ENCODE measurements at places on chromosomes 2 and 18.

DNA sequence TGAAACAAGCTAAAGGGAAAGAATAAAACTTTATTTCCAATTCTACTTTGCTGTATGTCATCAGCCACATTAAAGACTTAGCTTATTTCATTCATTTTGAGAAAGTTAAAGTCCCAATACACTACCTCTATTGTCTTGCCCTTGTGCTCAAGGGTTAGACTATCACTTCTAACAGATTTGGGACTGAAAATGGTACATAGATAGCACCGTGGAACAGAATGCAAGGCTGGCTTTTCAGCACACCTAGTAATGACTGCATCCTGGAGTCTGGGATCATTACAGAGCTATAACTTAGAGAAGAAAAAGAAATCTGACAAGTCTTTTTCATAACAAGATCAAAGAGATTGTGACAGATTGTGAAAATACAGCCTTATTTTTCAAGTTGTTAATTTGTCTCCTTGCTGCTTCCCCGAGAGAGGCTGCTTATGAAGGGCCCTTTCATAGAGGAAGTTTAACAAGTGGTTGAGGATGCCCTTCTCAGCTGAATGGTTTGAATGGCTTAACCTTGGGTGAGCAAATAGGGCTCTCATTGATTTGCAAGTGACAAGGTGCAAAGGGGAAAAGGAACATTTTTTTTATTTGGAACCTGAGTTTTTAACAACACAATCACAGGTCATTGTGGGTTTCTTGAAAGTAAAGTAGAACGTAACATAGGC, 371.8 kb downstream of the EPHA4 start:
- no peak for DNase-seq

GRCh38 chr2:222318026-222318711, 19.4 kb upstream of the PAX3 start:
- peak; percentile 55 for DNase-seq

- no peak for DNase-seq
These were observed 67.8 kb downstream of the SRBD1 start for GRCh38 chr2:45543257-45543656.

GRCh38 chr2:150127995-150128394, 359.5 kb downstream of the RND3 start:
- no peak for DNase-seq

DNA sequence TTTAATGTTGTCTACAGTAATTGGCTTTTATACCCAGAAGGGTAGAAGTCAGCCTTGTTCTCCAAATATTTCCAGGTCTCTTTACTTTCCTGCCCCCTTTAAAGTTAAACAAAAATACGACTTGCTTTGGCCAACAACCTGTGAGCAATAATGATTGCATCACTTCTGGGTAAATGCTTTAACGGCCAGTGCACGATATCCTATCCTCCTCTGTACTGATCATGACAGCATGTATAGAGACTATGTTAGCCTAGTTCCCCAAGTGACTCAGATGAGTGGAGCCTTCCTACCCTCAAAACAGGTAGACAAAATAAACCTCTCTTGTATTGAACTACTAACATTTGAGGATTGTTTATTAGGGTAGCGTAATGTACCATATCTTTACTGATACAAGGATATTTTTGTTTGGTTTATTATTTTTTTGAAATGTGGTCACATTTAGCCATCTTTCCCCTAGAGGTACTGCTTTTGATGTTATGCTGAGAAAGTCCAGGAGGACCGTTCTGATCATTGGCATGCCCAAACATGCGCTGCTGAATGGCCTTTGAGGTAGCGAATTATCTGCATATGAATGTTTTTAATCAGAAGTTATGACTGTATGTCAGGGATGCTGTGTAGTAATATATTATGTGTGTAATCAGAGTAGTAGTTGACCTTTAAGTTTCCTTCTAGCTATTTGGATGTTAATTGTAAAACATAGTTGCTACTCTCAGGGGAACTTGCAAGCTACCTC, 262.6 kb upstream of the DCC start:
- DNase-seq: no peak

- DNase-seq: no peak
These were observed 38.0 kb downstream of the EMILIN2 start for GRCh38 chr18:2884706-2885285.

- DNase-seq: no peak
These were observed 40.8 kb upstream of the PTMA start for GRCh38 chr2:231667496-231667895.

DNA sequence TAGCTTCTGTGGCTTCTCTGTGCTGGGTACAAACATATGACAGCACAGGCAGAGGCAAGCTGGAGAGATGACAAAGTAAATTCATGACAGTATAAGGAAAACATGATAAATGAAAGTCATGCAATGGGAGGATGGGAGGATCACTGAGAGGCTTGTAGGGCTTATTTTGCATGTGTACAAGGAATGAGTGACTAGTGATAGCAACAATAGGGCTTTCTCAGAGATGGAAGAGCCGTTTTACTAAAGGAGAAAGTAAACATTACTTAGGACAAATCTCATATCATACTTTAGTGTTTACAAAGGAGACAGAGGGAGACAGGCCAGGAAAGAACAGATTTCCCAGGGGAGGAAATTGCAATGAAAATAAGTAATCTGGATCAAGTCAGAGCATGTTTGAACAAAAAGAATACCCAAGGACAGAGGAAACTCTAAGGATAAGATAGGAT, 82.5 kb upstream of the RBMS1 start:
- no peak for DNase-seq

GRCh38 chr18:38526922-38527321, 961.3 kb upstream of the CELF4 start:
- DNase-seq: no peak

DNA sequence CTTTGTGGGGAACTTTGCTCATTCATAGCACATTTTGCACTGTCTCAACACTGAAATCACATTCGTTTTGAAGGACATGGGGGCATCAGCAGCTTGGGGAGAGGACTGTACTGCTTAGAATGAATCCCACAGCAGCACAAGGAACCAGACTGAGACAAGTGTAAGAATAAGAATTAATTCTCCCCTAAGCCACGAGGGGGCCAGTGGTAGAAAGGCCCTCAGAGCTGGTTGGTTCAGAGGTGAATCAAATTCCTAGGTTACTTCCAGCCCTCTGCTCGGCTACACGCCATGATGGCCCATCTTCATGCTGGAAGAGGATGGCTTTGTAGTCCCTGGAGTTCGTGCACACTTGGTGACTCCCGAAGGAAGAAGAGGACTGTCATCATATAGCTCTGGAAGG, 12.0 kb upstream of the MC5R start:
- no peak for DNase-seq

DNA sequence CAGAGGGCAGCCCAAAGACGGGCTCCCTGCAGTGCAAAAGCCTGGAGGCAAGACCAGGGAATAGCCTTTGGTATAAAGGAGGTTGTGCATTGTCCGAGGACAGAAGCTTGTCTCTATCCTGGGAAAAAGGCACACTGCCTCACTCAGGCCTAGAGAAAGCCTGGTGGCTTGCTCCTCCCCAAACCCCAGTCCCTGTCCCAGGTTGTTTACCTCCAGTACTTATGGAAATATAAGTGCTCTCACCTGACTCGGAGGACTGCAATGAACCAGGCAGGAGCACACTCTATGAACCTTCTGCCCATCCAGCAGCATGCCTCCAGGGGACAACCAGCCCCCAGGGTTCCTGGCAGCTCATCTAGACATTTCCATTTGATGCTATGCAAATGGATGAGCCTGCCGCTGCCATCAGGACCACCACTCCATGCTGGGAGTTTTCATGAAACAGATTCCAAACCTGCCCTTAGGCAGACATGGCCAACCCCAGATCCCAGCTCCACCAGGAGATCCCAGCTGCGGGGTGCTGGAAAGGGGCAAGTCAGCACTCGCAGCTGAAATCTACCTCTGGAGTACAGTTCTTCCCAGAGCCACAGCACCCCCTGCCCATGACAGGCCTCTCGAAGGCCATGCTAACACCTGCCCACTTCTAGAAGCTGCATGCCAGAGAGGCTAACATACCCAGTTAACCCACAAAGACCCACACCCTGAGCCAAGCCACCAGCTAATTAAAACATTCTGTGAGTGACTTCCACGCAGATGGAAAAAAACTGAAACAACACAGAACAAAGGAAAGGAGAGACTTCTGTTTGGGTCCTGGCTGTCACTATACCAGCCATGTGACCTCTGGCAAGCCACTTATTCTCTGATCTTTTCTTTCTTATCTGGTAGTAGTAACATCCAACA, 101.7 kb downstream of the TTC32 start:
- no peak for DNase-seq

GRCh38 chr2:10327896-10328669, 25.4 kb downstream of the HPCAL1 start:
- peak; percentile 41 for DNase-seq

Data from NCI-H446 (cell line).